ENCODE measurements at places on chromosomes 16 and 17.

- no peak for DNase-seq
These were observed 4.0 kb downstream of the SYNGR3 start for GRCh38 chr16:1993731-1994131.

- DNase-seq: no peak
These were observed 17.9 kb downstream of the CCDC102A start for GRCh38 chr16:57518520-57518919.

GRCh38 chr16:84500531-84500930 lies 3.9 kb downstream of the MEAK7 start:
- no peak for DNase-seq

GRCh38 chr16:48035142-48035541 lies 120.7 kb downstream of the ABCC12 start:
- no peak for DNase-seq

All from NCI-H1417 (cell line).